ENCODE measurements at places on chromosomes 7 and 10.

DNA sequence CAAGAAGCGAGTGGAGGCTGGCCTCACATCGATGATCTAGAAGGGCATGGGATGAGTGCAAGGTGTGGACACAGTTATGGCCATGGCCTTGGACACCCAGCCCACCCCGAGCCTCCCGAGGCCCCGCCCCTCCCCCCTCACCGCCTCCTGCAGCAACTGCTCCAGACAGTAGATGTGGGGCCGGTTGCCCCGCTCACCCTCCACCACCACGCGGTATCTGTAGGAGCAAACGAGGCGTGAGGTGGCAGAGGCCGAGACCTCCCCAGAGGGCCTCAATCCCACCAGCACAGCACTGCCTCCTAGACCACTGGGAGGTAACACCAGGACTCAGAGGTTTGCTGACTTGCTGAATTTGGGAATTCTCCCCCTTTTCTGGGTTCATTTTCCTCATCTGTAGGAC is 37.6 kb downstream of the SLC29A4 start:
- DNase-seq: no peak

DNA sequence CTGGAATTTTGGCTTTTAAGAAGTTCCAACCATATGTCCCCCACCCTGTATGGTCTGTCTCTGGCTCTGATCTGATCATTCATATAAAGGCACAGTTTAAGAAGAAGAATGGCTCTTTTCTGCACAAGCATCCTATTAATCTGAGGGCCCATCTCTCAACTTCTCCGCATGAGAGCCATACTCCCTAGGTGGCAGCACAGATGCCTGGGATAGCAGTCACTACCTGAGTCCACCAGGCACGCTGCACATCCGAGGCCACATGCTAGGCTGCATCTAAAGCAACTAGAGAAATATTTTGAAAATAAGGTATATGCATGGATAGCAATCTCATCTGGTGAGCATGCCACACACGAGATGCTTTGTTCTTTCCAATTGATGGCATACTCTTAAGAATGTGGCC is 565.5 kb downstream of the PARD3 start:
- DNase-seq: no peak

DNA sequence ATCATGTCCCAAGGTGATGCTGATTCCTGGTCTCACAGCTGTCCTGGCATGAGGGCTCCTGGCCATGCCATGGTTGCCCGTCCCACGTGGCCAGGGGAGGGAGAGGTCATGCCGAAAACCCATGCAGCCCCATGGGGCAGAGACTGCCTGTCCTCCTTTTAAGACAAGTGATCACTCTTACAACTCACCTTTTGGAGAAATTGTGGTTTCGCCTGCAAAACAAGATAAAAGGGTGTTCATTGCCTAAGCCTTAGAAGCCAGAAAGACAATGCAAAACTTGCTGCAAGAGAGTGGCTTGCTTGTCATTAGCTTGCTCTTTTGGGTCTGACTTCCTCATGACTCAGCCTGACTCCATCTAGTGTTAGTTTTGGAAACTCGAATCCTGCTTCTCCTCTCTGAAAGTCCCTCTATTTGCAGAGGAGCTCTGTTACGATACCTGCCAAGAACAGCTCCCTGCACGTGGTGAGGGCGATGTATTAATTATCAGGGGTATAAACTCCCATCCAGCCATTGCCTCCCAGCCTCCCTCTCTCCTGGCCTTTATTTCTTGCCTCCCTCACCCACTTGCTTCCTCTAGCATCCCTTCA is 26.7 kb downstream of the TMEM273 start:
- no peak for DNase-seq

DNA sequence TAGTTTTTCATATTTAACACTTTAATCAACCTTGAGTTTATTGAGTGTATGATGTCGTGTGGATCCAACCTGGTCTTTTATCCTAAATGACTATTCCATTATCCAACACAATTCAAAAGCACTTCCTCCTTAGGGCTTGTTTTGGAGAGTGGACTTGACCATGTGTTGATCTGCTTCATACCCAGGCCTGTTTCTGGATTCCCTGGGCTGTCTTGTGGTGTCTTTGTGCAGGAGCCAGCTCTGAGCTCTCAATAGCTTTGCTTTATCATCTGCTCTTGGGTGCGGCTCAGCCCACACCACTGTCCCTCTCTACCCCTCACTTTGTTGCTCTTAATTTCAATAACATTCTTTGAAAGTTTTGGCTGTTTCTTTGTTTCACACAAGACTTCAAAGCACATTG is 70.9 kb upstream of the CHST15 start:
- no peak for DNase-seq

- DNase-seq: no peak
Observed at GRCh38 chr7:94618126-94618525, 37.8 kb downstream of the SGCE start.

DNA sequence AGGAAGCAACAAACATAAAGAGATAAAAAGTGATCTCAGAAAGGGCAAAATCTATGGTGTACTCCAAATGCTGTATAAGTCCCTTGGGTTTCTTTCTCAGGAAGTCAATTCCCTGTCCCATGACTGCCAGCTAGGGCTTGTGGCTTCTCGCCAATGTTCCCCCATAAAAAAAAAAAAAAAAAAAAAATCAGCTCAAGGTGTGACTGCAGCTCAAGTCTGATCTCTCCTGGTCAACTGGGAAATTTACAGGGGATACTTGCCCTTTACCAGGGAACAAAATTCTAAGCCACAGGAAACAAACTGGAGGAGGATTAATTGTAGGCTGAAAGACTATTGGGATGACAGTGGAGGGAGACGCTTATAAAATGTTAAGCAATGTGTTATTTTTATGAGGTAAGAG is 76.0 kb downstream of the PCGF5 start:
- no peak for DNase-seq

GRCh38 chr10:119153661-119154060 is 11.9 kb downstream of the SFXN4 start:
- DNase-seq: no peak

DNA sequence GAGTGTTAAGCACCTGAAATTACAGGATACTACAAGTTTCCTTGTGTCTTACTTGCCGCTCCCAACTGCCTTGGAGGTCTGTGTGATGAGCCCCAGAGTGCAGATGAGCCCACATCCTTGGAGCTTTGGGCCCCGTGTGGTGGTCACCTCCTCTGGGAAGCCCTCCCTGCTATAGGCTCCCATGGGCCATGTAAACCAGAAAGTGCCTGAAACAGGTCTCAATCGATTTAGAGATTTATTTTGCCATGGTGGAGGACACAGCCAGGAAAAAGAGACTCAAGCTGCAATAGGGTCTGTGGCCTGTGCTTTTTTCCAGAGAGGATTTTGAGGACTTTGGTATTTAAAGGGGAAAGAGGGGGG is 89.4 kb upstream of the KCTD7 start:
- no peak for DNase-seq

DNA sequence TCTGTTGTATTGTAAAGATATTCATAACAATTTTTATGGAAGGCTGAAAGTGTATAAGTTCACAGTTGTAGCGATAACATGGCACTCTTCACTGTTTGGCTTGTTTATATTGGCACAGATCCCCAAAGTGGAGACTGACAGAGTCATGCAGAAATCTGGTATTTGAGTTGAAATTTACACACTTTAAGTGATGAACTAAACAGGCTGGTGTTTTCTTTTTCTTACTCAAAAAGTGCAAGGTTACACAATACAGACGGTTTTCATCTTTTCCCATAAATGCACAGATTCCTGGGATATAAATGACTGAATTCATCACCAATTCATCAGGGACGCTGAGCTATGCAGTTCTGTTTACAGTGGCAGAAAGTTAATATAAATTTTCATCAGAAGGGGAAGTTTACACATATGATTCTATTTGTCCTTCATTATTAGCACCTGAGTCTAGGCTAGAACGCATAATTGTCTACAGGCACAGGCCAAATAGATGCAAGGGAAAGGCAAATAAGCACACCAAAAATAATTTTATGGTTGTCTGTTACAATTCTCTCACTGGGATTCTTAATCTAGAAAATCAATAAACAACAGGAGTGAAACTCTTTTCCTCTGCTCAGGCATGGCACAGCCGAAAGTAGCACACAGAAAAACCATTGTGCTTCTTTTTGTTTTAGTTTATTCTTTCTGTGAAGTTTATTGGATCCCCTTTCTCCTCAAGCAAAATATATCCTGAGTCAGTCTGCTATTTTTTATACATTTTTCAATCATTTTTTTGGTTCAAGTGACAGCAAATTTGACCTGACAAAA is 88.0 kb downstream of the FOXP2 start:
- DNase-seq: no peak

- DNase-seq: no peak
Observed at GRCh38 chr7:2606539-2606936, 25.2 kb upstream of the TTYH3 start.

DNA sequence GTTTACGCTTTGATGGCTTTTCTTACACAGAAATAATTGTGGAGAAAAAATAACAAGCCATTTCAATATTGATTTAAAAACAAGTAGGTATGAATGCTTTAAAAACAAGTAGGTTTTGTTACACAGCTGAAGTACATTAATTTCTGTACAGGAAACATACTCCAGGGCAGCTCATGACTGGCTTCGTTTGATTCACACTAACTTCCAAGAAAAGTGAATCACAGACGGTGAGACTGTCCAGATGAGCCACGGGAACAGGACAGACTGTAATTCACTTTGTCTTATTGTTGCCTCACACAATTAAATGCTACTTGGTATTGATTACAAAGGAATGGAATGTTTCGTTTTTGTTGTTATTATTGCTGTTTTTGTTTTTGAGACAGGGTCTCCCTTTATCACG is 26.6 kb upstream of the SNX10 start:
- DNase-seq: no peak

GRCh38 chr10:128612195-128612594 is 486.0 kb upstream of the MKI67 start:
- no peak for DNase-seq

DNA sequence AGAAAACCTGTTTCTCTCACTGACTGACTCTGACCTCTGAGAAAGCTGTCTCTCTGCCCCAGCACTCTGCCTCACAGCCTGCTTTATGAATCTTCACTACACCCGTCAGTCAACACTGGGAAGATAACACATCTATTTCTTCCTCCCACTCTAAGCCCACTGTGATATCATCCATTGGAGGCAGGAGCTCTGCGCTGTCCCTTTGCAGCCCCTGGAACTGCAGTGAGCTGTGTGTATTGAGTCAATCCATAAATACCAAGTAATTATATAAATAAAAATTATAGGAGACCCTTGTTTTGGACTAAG is 17.2 kb upstream of the FXYD4 start:
- DNase-seq: no peak

- DNase-seq: no peak
Observed at GRCh38 chr10:3290550-3290949, 118.0 kb upstream of the PITRM1 start.

GRCh38 chr7:64618785-64619456 is 47.0 kb upstream of the ZNF107 start:
- DNase-seq: no peak

DNA sequence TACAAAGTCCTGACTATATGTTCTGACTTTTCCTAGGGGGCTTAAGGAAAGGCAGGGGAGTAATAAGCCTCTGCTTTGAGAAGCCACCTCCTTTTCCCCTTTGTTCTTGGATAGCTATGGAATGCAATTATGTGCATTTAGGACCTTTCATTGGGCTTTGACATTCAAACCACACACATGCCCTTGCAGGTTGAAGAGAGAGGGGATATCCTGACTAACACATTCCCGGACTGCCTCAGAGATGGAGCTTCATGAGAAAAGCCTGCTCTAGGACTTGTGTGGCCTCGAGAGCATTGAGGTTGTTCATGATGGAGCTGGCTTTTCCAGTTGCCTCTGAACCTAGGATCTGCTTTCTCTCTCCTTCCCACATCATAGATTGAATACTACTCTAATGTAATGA is 694.5 kb downstream of the LRMDA start:
- no peak for DNase-seq

GRCh38 chr10:75950997-75951589 is 519.7 kb downstream of the LRMDA start:
- DNase-seq: no peak

DNA sequence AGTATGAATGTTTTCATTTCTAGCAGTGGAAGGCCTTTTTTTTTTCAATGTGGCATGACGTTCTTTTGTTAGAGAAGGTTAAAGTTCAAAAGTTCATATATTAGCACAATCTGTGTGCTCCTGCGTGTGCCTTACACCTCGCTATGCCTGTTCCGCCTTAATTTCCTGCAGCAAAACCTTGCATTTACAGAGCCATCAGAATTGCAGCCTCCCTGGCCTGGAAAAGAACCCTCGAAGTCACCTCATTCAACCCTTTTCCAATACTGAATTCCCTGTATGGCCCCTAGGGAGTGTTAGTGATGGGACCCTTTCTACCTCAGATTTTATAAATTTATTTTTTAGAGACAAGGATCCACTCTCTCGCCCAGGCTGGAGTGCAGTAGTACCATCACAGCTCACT is 103.5 kb upstream of the ZNF438 start:
- DNase-seq: no peak

All from NK-92 treated with Interleukin-12 subunit alpha and Interleukin-12 subunit beta, amount 100 ng/mL, for 24 hours (cell line).